ENCODE measurements at places on chromosomes 1 and 21.
A peak's percentile ranks its signal among the peaks of the same experiment; 100 is the strongest.

- no peak overlapping the region for H3K4me3 ChIP-seq
- peaks cover 15% of the 10 kb centered on the region for H3K4me1 ChIP-seq
- no peak overlapping the region for H3K27ac ChIP-seq
- no peak for DNase-seq
Observed at GRCh38 chr1:48115835-48116234, 106.7 kb upstream of the SLC5A9 start.

- DNase-seq: no peak
- H3K27me3 ChIP-seq: no peaks in the 10 kb centered on the region
- H3K4me1 ChIP-seq: no peaks in the 10 kb centered on the region
- no peak overlapping the region for H3K4me3 ChIP-seq
Observed at GRCh38 chr1:19360016-19360415, 47.9 kb downstream of the SLC66A1 start.

GRCh38 chr1:67031121-67031858, 22.7 kb downstream of the SLC35D1 start:
- no peak overlapping the region for H3K27ac ChIP-seq
- no peaks in the 10 kb centered on the region for H3K4me1 ChIP-seq

DNA sequence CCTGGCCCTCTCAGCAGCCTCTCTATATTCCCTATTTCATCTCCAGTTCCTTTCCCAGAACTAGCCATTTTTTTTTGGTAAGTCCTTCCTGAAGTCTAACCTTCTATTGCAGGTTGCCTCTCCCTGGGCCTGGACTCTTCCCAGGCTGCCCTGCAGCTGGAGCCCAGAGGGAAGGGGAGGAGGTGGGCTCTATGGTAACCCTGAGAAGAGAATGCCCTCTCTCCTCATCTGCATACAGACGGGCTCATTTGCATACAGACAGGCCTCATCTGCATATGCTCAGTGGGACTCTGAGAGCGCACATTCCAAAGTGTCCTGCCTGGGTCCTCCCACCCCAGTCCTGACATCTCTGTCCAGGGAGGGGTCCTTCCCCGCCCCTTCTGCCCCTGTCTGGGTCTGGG, 32.7 kb downstream of the RHBG start:
- DNase-seq: no peak
- no peak overlapping the region for H3K4me3 ChIP-seq
- no peak overlapping the region for H3K27ac ChIP-seq
- no peaks in the 10 kb centered on the region for H3K4me1 ChIP-seq

DNA sequence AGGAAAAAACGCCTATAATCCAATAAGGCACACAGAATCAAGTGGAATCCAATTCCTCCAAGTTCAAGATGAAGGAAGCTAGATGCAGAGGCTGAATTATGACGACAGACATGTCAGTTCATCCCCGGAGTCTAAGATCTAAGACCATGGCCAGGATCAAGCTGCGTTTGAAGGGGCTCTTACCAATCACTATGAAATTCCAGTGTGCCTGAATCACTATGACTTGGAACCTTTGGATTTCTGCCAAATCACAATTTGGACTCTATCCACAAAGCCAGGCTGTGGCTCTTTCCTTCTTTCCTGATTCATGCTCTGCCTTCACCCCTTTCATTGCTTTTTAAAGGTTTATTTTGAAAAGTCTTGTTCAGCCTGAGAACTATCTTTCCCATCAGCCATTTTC, 17.1 kb downstream of the OLIG2 start:
- DNase-seq: no peak
- H3K27me3 ChIP-seq: no peaks in the 10 kb centered on the region
- H3K4me1 ChIP-seq: no peaks in the 10 kb centered on the region
- no peak overlapping the region for H3K27ac ChIP-seq

DNA sequence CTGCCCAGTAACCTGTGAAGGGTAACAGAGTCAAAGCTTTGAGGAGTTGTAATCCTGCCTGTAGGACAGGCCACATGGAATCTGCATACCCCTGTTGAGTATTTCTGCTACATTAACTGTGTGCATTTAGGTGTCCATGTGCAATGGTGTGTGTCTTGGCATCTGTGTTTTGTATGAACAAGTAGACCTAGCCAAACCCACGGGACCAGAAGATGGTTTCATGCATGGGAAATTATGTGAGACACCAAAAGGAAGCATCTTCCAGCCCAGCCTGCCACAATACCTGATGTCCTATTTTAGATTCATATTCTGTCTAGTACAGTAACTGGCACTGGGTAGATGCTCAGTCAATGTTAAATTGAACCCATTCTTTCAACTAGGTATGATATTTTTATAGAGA, 70.8 kb upstream of the KCND3 start:
- H3K36me3 ChIP-seq: no peaks in the 10 kb centered on the region
- H3K4me3 ChIP-seq: no peak overlapping the region
- no peaks in the 10 kb centered on the region for H3K27me3 ChIP-seq
- no peak overlapping the region for H3K27ac ChIP-seq
- no peak for DNase-seq
- no peaks in the 10 kb centered on the region for H3K4me1 ChIP-seq

- no peaks in the 10 kb centered on the region for H3K27me3 ChIP-seq
- no peaks in the 10 kb centered on the region for H3K4me1 ChIP-seq
- no peak for DNase-seq
- H3K36me3 ChIP-seq: no peaks in the 10 kb centered on the region
- no peak overlapping the region for H3K4me3 ChIP-seq
Observed at GRCh38 chr1:30916296-30916695, 7.7 kb upstream of the SDC3 start.

DNA sequence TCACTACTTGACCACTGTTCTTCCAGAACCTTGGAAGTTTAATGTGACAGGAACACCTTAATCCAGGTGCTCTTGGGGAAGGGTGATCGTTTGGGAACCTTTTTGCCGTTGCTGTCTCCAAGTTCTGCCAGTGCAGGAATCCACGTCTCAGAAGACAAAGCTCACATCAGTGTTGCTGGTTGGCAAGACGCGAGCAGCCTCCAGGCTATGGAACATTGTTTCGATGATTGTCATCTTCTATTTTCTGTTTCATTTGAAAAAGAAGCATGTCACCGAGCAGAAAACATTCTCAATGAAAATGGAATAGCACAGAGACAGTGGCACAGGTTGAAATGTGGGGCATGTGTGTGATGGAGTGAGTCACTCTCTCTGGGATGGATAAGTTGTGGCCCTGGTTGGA, 11.7 kb downstream of the STUM start:
- H3K27ac ChIP-seq: no peak overlapping the region
- no peak for DNase-seq
- H3K4me1 ChIP-seq: no peaks in the 10 kb centered on the region
- no peak overlapping the region for H3K4me3 ChIP-seq

DNA sequence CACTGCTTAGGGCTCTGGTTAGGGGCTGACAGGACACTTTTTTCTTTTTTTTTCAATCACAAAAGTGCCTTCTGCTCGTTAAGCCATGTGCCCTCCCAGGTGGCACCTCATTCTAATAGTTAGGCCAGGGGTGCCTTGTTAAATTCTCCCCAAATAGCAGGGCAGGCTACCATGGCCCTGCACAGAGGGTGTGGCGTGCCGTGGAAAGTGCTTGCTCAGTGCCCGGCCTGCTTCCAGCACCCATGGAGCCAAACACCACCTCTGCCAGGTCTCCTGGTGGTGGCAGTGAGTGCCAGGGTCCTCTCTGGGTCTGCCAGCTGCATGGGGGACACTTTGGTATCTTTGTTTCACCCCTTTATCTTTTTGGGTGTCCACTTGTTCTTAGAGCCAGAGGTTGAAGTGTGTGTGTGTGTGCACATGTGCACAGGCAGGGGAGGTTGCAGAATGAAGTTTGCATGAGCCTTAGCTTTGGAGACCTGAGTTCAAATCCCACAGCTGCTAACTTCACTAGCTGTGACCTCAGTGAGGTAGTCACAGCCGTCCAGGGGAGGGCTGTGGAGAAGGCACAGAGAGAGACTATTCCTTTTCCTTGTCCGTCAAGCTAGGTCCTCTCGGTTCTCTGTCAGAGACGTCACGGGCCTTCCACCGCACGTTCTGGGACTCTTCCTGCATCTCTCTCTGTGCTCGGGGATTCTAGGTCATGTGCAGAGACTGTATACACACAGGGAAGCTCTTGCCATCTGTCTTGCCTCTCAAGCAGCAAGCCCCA, 39.9 kb upstream of the CSF3R start:
- DNase-seq: no peak
- H3K27me3 ChIP-seq: peaks cover 28% of the 10 kb centered on the region
- no peak overlapping the region for H3K27ac ChIP-seq
- no peaks in the 10 kb centered on the region for H3K36me3 ChIP-seq

DNA sequence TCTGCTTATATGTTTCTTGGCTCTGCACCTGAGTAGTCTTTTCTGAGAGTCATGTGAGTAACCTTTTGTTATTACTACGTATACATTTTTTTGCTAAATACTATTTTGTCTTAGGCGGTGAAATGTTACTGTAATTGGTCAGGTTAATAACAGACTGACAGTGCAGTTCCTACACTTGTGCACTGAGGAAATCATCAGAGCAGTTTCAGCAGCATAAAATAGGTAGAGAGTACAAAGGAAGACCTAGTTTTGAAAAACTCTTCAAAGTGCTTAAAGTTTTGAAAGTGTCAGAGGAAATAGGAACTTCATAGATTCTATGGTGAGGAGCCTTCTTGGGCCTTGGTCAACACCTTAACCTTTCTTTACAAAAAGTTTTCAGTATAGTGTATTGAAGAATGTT, 11.1 kb downstream of the ATF6 start:
- DNase-seq: peak; percentile 69
- H3K4me1 ChIP-seq: peaks cover 66% of the 10 kb centered on the region
- peak overlapping the region; percentile 75 for H3K27ac ChIP-seq
- H3K27me3 ChIP-seq: no peaks in the 10 kb centered on the region
- H3K4me3 ChIP-seq: peak overlapping the region; percentile 27
- H3K36me3 ChIP-seq: no peaks in the 10 kb centered on the region

DNA sequence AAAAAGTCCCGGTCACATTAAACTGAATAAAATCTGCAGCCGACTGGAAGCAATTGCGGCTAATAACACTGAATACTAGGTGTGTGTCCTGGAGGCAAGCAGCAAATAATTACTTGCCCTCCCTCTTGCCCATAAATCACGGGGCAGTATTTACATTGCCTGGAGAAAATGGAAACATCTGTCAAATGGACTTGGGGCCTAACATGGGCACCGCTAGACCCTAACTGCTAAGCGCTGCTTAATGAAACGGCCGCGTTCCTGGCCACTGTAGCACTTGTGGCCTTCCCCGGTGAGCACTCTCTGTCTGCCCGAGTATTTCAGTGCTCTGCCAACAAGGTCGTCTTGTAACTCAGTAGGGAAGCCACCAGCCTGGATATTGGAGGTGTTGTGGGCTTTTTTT, 23.9 kb upstream of the KNCN start:
- no peaks in the 10 kb centered on the region for H3K4me1 ChIP-seq
- DNase-seq: no peak
- no peaks in the 10 kb centered on the region for H3K27me3 ChIP-seq
- no peak overlapping the region for H3K4me3 ChIP-seq
- H3K27ac ChIP-seq: no peak overlapping the region

DNA sequence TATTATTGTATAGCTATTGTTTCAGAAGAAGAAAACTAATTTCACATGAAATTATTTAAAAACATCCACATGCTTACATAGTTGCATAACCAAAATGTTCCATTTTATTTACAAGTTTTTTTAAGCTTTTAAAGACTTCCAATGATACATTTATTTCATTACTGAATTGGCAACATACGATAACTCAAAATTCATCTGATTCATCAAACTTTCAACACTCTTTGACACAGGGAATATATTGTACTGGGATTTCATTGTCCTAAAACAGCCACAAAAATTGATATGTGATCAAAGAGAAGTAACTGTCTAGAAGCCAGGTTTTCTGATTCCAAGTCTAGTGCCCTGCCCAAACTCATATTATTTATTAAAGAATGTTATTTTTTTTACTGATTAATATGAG, 131.4 kb upstream of the USP24 start:
- no peaks in the 10 kb centered on the region for H3K4me1 ChIP-seq
- H3K36me3 ChIP-seq: no peaks in the 10 kb centered on the region
- no peak overlapping the region for H3K27ac ChIP-seq

DNA sequence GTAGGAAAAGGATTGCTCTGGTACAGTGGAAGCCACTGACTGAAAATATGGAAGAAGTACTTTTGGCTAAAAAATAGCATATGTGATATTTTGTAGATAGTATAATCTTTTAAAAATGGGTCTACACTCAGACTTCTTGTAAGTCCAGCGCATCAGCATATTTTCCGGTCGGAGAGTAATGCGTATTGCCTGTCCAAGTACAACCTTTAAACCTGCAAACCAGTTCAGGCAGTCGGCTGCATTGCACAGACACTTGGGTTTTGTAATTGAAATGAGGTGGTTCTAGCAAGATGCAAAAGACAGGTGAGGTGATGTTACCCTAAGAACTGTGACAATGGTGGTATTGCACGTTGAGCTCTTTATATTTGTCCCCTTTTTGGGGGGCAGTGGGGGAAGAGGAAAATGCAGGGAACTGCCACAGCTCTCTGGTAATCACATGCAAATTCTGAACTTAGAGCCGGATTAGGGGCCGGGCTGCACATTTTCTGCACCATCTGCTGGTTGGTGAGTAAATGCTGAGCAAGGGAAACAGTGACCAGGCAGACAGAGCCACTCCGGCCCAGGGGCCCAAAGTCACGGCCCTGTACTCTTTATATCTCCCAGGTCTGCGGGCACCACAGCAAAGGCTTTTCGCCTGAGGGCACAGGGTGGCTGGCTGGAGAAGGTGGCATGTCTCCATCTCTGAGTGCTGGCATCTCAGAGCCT, 2.3 kb downstream of the GPR137B start:
- no peaks in the 10 kb centered on the region for H3K36me3 ChIP-seq
- no peak overlapping the region for H3K4me3 ChIP-seq
- H3K4me1 ChIP-seq: no peaks in the 10 kb centered on the region
- H3K27me3 ChIP-seq: peaks cover 55% of the 10 kb centered on the region

DNA sequence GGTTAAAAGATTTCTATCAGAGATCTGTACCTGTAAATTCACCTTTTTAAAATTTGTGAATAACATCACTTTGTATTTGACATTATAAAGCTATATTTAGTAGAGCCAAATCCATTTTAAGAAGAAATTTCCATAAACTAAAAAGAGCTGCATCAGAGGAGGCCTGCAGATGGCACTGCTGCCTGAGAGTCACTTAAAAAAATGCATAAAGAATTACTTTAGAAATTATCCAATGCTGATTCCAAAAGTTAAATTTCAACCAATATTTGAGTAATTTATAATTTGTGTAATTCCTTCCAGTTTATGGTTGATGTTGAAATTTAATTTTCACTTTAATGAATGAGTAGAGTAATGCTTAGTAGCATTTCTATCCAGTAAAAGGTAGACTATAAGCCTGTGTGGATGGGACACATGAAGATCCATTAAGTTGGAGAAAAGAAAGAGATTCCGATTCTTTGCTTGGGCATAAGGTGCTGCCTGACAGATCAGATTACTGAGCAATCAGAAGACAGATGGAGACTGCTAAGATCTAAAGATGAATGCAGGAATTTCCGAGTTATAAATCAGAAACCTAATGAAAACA, 20.7 kb upstream of the RPE65 start:
- H3K27me3 ChIP-seq: no peaks in the 10 kb centered on the region
- no peak overlapping the region for H3K4me3 ChIP-seq
- DNase-seq: no peak
- no peaks in the 10 kb centered on the region for H3K36me3 ChIP-seq
- H3K4me1 ChIP-seq: no peaks in the 10 kb centered on the region
